ENCODE measurements at places on chromosomes 2 and 18. TPM values are rescaled to one million over a fixed set of nuclear protein-coding genes. Genes with fewer than 3 reads are reported as not detected.

CSRNP3 gene
- not detected for total RNA-seq

SLC35G4 gene
- not detected for total RNA-seq

SCYGR4 gene
- total RNA-seq: not detected

HOXD12 gene
- not detected for total RNA-seq

SNED1 gene
- total RNA-seq: 0.54 TPM

ZNF521 gene
- not detected for total RNA-seq

MYCN gene
- not detected for total RNA-seq

TMEM37 gene
- total RNA-seq: 2.3 TPM

DLX2 gene
- 0.59 TPM for total RNA-seq

MAB21L4 gene
- 0.20 TPM for total RNA-seq

TPO gene
- total RNA-seq: not detected

UGT1A7 gene
- 4.0 TPM for total RNA-seq

PRKRA gene
- total RNA-seq: 28.3 TPM

CAPN14 gene
- total RNA-seq: 0.03 TPM

C2orf78 gene
- not detected for total RNA-seq

LHCGR gene
- total RNA-seq: not detected

OTOS gene
- not detected for total RNA-seq

PAIP2B gene
- total RNA-seq: 0.26 TPM

KLHL41 gene
- 0.50 TPM for total RNA-seq

TMEM17 gene
- total RNA-seq: 4.6 TPM

GNAL gene
- total RNA-seq: 6.0 TPM

ARHGEF4 gene
- total RNA-seq: 7.4 TPM

RAB17 gene
- total RNA-seq: 0.23 TPM

PAX8 gene
- 0.85 TPM for total RNA-seq

RTP5 gene
- not detected for total RNA-seq

ADGRF3 gene
- 0.06 TPM for total RNA-seq

REG1B gene
- not detected for total RNA-seq
